ENCODE measurements at places on chromosomes 6 and 20.
A peak's percentile ranks its signal among the peaks of the same experiment; 100 is the strongest.

DNA sequence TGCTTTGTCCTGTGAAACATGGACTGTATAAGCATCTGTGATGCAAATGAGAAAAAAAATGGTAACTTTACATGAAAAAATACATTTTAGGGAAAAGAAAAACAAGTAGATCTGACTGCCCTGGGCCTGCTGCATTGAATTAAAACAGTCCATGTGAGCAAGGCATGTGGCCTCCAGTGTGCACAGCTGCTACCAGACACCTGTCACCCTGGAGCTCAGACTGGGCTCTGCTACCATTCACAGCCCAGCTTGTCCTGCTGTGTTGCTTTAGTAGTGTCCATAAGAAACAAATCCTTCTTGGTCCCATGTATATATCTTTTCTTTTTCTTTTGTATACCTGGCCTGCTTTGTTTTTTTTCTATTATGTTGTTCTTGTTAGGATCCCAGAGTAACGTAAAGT is 315.9 kb downstream of the NKAIN2 start:
- H3K27ac ChIP-seq: no peak overlapping the region
- no peaks in the 10 kb centered on the region for H3K27me3 ChIP-seq
- no peaks in the 10 kb centered on the region for H3K36me3 ChIP-seq
- no peak overlapping the region for H3K4me3 ChIP-seq
- H3K4me1 ChIP-seq: no peaks in the 10 kb centered on the region
- DNase-seq: no peak

- DNase-seq: no peak
- no peaks in the 10 kb centered on the region for H3K4me1 ChIP-seq
- no peak overlapping the region for H3K4me3 ChIP-seq
- no peak overlapping the region for H3K27ac ChIP-seq
- no peaks in the 10 kb centered on the region for H3K27me3 ChIP-seq
Observed at GRCh38 chr6:2492686-2493523, 247.5 kb upstream of the GMDS start.

DNA sequence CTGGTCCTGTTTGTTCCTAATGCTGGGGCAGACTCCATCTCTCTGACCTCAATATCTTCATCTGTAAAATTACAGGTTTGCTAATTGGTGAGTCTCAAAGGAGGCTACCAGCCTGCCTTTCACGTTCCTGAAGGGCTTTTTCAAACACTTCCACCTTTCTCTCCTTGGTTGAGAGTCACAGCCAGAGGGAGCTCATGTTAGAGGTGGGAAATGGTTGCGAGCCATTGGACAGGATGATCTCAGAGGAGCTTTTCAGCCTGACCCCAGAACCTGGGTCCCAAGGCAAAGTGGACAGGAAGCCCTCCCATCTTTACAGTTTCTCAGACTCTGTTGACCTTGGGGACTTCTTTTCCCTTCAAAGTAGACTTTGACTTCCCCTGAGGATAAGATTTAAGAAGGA is 37.6 kb downstream of the NDUFAF5 start:
- no peak for DNase-seq
- no peaks in the 10 kb centered on the region for H3K27me3 ChIP-seq
- H3K4me1 ChIP-seq: 0 out of 2 replicates have a peak, but pooled peaks cover 2% of the 10 kb centered on the region
- no peak overlapping the region for H3K27ac ChIP-seq
- H3K36me3 ChIP-seq: peaks cover 8% of the 10 kb centered on the region

GRCh38 chr6:157104803-157105202 is 218.5 kb downstream of the TMEM242 start:
- no peak for DNase-seq
- H3K36me3 ChIP-seq: no peaks in the 10 kb centered on the region
- no peaks in the 10 kb centered on the region for H3K27me3 ChIP-seq
- H3K4me1 ChIP-seq: no peaks in the 10 kb centered on the region
- no peak overlapping the region for H3K4me3 ChIP-seq

DNA sequence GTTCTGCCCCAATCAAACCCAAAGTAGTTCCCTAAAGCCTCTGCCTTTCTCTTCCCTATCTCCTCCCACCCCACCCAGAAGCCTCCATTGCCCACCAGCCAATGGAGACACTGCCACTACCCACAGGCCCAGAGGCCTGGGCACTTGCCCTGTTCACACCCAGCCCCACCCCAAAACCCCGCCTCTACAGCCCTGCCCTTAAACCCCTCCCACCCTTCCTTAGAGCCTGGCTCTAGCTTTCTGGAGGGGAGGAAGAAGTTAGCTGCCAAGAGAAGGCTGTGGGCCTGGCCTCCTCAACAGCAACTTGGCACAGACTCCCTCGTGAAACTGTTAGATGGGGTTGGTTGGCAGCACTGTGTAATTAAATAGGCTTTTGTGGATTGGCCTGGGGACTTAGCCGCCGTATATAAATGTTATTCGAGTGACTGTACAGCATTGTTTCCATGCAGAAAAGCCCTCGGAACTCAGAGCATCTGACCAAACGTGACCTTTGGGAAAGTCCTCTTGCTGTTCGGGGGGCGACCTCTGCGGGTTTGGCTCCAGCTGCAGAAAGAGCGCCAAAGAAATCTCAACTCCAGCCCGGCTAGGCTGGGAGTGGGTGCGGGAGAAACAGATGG is 31.4 kb downstream of the COL11A2 start:
- no peaks in the 10 kb centered on the region for H3K27me3 ChIP-seq
- peak overlapping the region; percentile 74 for H3K4me3 ChIP-seq
- no peaks in the 10 kb centered on the region for H3K4me1 ChIP-seq
- DNase-seq: no peak
- no peak overlapping the region for H3K27ac ChIP-seq

DNA sequence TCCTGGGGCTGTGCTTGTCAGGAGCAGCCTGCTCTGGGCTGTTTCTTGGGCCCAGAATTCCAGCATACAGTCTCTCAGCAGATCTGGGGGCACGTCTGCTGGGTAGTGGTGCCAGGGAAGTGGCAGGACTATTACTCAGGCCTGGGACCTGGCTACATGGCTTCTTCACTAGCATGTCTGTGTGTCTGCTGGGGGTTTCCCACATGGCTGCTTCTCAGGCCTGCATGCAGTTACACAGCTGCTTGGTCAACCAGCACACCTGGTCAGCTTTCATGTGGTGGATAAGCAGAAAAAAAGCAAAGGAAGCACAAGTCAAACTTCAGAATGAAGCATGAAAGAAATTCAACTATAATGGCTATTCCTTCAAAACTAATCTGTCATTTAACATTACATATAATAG is 316.2 kb upstream of the NOX3 start:
- H3K27me3 ChIP-seq: no peaks in the 10 kb centered on the region
- DNase-seq: no peak
- H3K27ac ChIP-seq: no peak overlapping the region

- no peak for DNase-seq
- H3K4me1 ChIP-seq: no peaks in the 10 kb centered on the region
- no peaks in the 10 kb centered on the region for H3K27me3 ChIP-seq
- H3K4me3 ChIP-seq: no peak overlapping the region
- H3K36me3 ChIP-seq: no peaks in the 10 kb centered on the region
- H3K27ac ChIP-seq: no peak overlapping the region
Observed at GRCh38 chr6:115863211-115863610, 197.5 kb downstream of the FRK start.

DNA sequence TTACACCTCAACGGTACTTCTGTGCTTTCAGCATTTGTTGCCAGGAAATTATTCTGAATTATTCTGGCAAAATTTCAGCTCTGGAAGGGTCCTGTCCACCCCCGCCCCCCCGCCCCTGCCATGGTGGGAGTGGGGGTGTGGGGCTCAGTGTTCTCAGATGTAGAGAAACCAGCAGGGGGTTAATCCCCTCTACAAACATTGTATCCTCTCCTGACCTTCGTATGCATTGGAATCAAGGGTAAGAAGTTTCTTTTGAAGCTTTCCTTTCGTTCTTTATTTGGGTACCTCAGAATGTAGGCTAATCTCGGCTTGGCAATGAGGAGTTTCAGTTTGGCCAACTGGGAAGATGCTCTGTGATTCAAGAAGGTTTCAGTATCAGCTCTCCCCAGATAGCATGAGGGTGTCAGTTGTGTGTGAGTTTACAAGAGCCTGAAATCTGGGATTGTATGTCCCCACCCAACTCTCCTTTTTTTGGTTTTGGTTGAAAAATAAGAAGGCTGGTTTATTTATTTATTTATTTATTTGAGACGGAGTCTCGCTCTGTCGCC is 25.5 kb upstream of the OLIG3 start:
- no peaks in the 10 kb centered on the region for H3K36me3 ChIP-seq
- H3K27me3 ChIP-seq: peaks cover under 1% of the 10 kb centered on the region
- peaks cover 18% of the 10 kb centered on the region for H3K4me1 ChIP-seq

DNA sequence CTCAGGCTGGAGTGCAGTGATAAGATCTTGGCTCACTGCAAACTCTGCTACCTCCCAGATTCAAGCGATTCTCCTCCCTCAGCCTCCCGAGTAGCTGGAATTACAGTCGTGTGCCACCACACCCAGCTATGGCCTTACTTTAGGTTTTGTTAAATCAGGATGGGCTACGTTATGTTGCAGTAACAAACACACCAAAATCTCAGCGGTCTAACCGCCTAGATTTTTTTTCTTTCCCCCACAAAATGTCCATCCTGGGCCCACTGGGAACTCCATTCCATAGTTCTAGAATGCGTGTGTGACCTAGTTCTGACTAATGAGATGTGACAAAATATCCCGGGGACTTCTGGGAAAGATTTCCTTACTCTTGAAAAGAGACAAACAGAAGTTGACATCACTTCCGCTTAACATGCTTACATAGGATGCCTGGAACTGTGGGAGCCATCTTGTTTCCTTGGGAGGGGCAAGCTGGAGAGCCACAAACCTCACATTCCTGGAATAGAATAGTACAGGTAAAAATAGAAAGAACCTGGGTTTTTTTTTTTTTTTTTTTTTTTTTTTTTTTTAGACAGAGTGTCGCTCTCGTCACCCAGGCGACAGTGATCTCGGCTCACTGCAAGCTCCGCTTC is 42.3 kb upstream of the TRERF1 start:
- no peak for DNase-seq
- H3K4me3 ChIP-seq: no peak overlapping the region
- no peaks in the 10 kb centered on the region for H3K27me3 ChIP-seq
- no peak overlapping the region for H3K27ac ChIP-seq
- H3K4me1 ChIP-seq: no peaks in the 10 kb centered on the region

DNA sequence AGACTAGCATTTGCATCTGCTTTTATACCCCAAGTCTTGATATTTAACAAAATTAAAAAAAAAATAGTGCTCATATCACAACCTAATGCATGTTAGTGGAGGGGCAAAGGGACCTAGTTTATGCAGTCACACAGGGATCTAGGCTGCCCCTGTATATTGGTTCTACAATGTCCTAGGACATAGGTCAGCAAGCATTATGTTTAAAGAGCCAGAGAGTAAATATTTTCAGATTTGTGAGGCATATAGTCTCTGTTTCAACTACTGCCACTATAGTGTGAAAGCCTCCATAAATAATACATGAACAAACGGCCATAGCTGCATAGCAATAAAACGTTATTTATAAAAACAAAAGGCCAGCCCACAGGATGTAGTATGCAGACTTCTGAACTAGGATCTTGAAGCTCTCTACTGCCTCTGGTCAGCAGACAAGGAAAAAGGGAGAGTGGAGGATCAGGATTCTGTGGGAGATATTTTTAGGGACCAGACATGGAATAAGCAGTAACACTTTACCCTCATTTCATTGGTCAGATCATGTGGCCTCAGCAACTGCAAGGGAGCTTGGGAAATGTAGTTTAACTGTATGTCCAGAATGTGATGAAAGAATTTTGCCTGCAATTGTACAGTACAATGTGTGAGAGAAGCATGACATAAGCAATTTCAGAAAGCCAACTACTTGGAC is 414.2 kb upstream of the SPTLC3 start:
- H3K4me3 ChIP-seq: no peak overlapping the region
- H3K4me1 ChIP-seq: peaks cover 2% of the 10 kb centered on the region
- no peak overlapping the region for H3K27ac ChIP-seq
- no peak for DNase-seq

DNA sequence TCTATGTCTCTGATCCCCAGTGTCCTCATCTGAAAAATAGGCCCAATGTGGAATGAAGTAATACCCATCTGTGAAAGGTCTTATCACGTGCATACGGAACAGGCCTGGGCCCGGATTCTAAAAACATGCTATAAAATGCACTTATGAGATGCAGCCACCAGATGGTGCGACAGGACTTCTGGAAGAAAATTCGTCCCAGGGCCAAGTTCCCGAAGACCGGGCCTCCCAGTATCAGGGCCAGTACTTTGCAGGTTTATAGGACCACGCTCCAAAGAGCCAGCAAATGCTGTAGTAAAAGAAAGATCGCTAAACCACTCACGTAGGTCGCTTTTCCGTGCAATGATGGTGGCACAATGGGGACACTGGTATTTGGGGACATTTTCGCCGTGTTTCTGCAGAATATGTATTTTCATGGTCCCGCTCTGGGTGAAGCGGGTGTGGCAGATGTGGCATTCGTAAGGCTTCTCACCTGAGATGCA is 10.6 kb downstream of the CTCFL start:
- H3K4me1 ChIP-seq: peaks cover 2% of the 10 kb centered on the region
- H3K27me3 ChIP-seq: no peaks in the 10 kb centered on the region
- no peak overlapping the region for H3K4me3 ChIP-seq
- DNase-seq: no peak
- no peak overlapping the region for H3K27ac ChIP-seq
- no peaks in the 10 kb centered on the region for H3K36me3 ChIP-seq

- H3K4me3 ChIP-seq: no peak overlapping the region
- DNase-seq: no peak
- H3K27ac ChIP-seq: no peak overlapping the region
- H3K4me1 ChIP-seq: peaks cover 9% of the 10 kb centered on the region
Observed at GRCh38 chr20:23207826-23208540, 121.9 kb upstream of the CD93 start.

DNA sequence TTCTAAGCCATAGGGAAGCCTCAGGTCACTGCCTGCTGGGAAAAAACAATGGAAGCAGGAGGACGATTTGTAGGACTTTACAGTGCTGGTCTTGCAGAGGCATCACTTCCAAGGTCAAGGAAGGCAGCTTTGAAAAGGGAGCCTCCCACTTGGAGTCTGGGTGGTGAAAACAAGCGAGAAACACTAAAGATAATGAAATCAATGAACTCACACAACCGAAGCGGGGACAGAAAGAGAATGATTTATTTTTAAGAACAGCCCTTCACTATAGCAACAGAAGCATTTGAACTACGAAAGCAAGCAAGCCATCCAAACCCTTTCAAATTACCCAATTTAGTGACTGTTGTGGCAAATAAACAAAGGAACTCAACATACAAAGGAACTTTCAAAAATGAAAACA is 227.5 kb downstream of the THBS2 start:
- DNase-seq: no peak
- H3K4me3 ChIP-seq: no peak overlapping the region
- H3K4me1 ChIP-seq: no peaks in the 10 kb centered on the region
- no peaks in the 10 kb centered on the region for H3K27me3 ChIP-seq
- H3K27ac ChIP-seq: no peak overlapping the region
- H3K36me3 ChIP-seq: no peaks in the 10 kb centered on the region

GRCh38 chr6:119129148-119129967 is 50.9 kb upstream of the FAM184A start:
- H3K4me3 ChIP-seq: no peak overlapping the region
- no peaks in the 10 kb centered on the region for H3K4me1 ChIP-seq
- no peak for DNase-seq
- H3K36me3 ChIP-seq: no peaks in the 10 kb centered on the region
- H3K27me3 ChIP-seq: no peaks in the 10 kb centered on the region

GRCh38 chr6:169895000-169895759 is 143.8 kb downstream of the ERMARD start:
- no peak overlapping the region for H3K27ac ChIP-seq
- H3K4me1 ChIP-seq: no peaks in the 10 kb centered on the region
- H3K4me3 ChIP-seq: no peak overlapping the region
- no peaks in the 10 kb centered on the region for H3K27me3 ChIP-seq

- H3K4me1 ChIP-seq: no peaks in the 10 kb centered on the region
- no peak for DNase-seq
- no peaks in the 10 kb centered on the region for H3K36me3 ChIP-seq
- H3K27ac ChIP-seq: no peak overlapping the region
Observed at GRCh38 chr6:131492932-131493573, 80.0 kb upstream of the ARG1 start.

- no peaks in the 10 kb centered on the region for H3K27me3 ChIP-seq
- H3K36me3 ChIP-seq: no peaks in the 10 kb centered on the region
- H3K4me1 ChIP-seq: no peaks in the 10 kb centered on the region
- no peak for DNase-seq
Observed at GRCh38 chr6:29527126-29527525, 32.4 kb downstream of the UBD start.
